ENCODE measurements at places on chromosomes 3 and 15.

GRCh38 chr15:64144565-64145281, 6.8 kb upstream of the SNX22 start:
- H3K36me3 ChIP-seq = peaks cover 43% of the 10 kb centered on the region
- no peak for DNase-seq
- H3K27me3 ChIP-seq = no peaks in the 10 kb centered on the region
- no peak overlapping the region for H3K27ac ChIP-seq

- H3K4me3 ChIP-seq = no peak overlapping the region
- no peaks in the 10 kb centered on the region for H3K4me1 ChIP-seq
- no peak overlapping the region for H3K27ac ChIP-seq
- no peaks in the 10 kb centered on the region for H3K36me3 ChIP-seq
- DNase-seq = no peak
- H3K27me3 ChIP-seq = no peaks in the 10 kb centered on the region
Observed at GRCh38 chr15:35737441-35737840, 191.5 kb upstream of the DPH6 start.

DNA sequence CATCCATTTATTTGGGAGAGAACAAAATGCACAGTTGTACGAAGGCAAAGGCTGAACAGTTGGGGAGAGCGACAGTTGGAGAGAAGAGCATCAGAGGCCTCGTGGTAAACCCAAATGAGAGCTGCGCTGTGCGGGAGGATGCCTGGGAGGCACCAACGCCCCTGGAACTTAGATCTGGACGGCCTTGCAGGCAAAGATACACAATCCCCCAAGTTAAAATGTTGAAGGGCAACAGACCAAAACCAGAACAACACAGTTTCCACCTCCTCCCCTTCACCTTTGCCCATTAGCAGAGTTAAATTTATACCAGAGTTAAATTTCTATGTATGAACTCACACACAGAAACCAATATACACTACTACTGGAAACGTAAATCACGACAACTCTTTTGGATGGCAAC, 339.6 kb downstream of the RORA start:
- DNase-seq = no peak
- H3K27me3 ChIP-seq = no peaks in the 10 kb centered on the region
- no peak overlapping the region for H3K27ac ChIP-seq
- no peaks in the 10 kb centered on the region for H3K36me3 ChIP-seq
- no peak overlapping the region for H3K4me3 ChIP-seq

DNA sequence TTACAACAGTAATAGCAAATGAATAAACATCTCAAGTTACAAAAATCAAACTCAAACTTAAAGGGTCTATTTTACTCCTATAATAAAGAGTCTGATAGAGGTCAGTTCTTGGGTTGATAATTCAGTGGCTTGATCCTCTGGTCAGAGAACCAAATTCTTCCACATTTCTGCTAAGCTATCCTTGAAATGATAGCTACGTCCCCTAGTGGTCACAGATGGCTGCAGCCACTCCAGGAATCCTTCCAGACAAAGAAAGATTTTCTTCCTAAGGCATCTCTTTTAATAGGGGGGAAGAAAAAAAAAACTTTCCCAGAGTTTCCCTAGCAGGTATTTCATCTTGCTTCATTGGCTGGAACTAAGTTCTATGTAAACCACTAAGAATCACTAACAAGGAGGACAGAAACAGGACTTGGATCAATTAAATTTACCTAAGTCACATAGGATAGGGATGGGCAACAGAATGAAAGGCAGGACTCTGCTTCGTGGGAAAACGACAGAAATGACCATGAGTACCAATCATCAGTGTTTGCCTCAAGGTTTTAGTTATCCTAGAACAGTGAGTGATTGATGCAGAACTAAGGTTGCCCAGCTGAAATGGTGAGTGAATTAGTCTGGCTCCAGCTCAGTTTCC, 160.7 kb downstream of the STAC start:
- no peak overlapping the region for H3K4me3 ChIP-seq
- no peaks in the 10 kb centered on the region for H3K4me1 ChIP-seq
- no peak overlapping the region for H3K27ac ChIP-seq

DNA sequence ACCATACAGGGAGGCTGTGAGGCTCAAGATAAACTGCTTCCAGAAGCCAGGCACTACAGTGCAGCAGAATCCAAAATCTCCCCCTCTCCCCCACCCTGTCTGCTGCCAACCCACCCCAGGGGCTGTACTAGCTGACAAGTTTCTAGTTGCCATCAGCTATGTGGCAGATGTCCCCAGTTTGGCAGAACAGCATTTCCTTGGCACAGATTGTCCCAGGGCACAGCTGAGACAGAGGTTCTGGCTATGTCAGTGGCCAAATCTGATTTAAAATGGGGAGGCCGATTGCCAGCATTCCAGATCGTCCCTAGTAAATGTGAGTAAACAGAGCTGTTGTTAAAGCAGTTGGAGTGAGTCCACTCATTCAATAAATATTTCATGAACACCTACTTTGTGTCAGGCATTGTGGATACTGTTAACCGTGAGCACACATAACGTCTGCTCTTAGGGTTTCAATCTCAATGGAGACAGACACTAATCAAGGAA, 28.0 kb upstream of the CCDC174 start:
- H3K36me3 ChIP-seq = no peaks in the 10 kb centered on the region
- H3K27me3 ChIP-seq = peaks cover 15% of the 10 kb centered on the region
- no peak overlapping the region for H3K4me3 ChIP-seq
- DNase-seq = no peak
- H3K27ac ChIP-seq = no peak overlapping the region
- no peaks in the 10 kb centered on the region for H3K4me1 ChIP-seq

GRCh38 chr3:128168836-128169235, 15.6 kb downstream of the EEFSEC start:
- H3K4me1 ChIP-seq = peaks cover 19% of the 10 kb centered on the region
- no peak overlapping the region for H3K4me3 ChIP-seq
- no peaks in the 10 kb centered on the region for H3K36me3 ChIP-seq
- H3K27me3 ChIP-seq = no peaks in the 10 kb centered on the region
- H3K27ac ChIP-seq = no peak overlapping the region
- DNase-seq = peak; percentile 32

- peaks cover 5% of the 10 kb centered on the region for H3K27me3 ChIP-seq
- DNase-seq = no peak
- no peaks in the 10 kb centered on the region for H3K4me1 ChIP-seq
- H3K4me3 ChIP-seq = no peak overlapping the region
- no peak overlapping the region for H3K27ac ChIP-seq
Observed at GRCh38 chr3:124056846-124057245, 64.9 kb upstream of the ROPN1 start.

DNA sequence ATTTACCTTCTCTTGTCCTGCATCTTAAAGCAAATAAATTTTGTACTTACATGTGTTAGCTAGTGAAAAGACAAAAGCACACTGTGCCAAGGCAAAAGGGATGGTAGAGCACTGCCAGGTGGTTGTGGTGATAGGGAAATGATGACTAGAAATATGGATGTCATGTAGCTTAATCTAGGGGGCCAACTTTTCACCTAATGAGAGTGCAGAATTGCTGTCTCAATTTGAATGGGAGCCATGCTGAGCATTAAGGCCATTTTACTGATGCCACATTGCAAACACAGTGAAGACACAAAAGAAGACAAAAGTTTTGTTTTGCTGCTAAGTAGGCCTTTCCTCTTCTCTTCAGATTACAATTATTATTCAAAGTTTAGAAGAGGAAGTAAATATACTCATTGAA, 274.7 kb downstream of the PDCD6IP start:
- H3K4me1 ChIP-seq = no peaks in the 10 kb centered on the region
- H3K27me3 ChIP-seq = no peaks in the 10 kb centered on the region
- H3K4me3 ChIP-seq = no peak overlapping the region
- DNase-seq = peak; percentile 10

DNA sequence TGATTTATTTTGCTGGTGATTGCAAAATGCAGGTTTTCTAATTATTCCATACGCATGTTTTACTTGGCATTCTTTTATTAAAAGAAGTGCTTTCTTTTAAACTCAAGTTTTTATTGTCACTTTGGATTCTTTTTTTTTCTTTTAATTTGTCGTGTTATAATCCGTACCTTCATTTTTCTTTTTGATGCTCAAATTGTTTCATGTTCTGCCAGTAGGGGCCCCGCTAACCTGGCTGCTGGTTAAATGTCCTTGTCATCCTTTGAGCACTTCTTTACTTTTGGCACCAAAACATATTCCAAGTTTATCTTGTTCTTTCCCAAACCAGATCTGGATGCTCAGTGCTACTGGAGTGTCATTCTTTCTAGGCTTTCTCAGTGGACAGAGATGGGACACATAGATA, 31.6 kb downstream of the MED12L start:
- no peaks in the 10 kb centered on the region for H3K27me3 ChIP-seq
- peaks cover 4% of the 10 kb centered on the region for H3K4me1 ChIP-seq
- DNase-seq = no peak

DNA sequence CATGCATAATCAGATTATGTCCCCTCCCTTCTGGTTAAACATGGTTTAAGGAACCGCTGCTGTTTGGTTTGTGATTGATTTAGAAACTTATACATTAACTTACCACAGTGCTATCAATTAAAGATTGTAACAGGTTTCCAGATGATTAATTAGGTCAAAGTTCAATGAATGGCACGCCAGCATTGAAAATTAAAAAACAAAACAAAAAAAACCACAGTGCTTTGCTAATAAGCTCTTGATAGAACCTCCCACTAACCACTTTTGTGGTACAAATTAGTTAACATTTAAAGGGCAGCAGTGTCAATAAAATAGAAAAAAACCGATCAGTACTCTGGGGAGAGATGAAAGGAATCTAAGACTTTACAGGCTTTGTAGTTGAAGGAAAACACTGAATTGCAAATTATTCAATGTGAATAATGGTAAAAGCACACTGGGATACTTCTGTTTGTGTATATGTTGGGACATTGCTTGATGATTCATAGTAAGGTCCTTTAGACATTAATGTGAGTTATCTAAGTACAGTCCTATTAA, 7.6 kb upstream of the C3orf38 start:
- no peaks in the 10 kb centered on the region for H3K4me1 ChIP-seq
- DNase-seq = no peak
- H3K27ac ChIP-seq = no peak overlapping the region
- H3K36me3 ChIP-seq = peaks cover 35% of the 10 kb centered on the region
- H3K4me3 ChIP-seq = no peak overlapping the region
- no peaks in the 10 kb centered on the region for H3K27me3 ChIP-seq

GRCh38 chr3:131549340-131549739, 46.6 kb upstream of the MRPL3 start:
- H3K27ac ChIP-seq = no peak overlapping the region
- no peaks in the 10 kb centered on the region for H3K4me1 ChIP-seq
- no peak overlapping the region for H3K4me3 ChIP-seq
- H3K27me3 ChIP-seq = peaks cover 2% of the 10 kb centered on the region
- H3K36me3 ChIP-seq = no peaks in the 10 kb centered on the region
- peak; percentile 37 for DNase-seq

DNA sequence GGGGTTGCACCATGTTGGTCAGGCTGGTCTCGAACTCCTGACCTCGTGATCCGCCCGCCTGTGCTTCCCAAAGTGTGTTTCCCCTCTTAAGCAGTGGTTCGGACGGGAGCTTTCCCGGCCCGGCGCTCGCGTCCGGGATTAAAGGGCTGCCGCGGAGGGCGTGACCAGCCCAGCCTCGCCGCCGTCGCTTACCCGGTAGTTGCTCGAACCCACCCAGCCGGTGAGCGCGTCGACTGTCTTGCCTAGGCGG, 513 bp downstream of the CLASP2 start:
- peaks cover 13% of the 10 kb centered on the region for H3K4me1 ChIP-seq
- H3K27me3 ChIP-seq = no peaks in the 10 kb centered on the region
- no peaks in the 10 kb centered on the region for H3K36me3 ChIP-seq
- H3K27ac ChIP-seq = peak overlapping the region; percentile 92
- H3K4me3 ChIP-seq = peak overlapping the region; percentile 87

DNA sequence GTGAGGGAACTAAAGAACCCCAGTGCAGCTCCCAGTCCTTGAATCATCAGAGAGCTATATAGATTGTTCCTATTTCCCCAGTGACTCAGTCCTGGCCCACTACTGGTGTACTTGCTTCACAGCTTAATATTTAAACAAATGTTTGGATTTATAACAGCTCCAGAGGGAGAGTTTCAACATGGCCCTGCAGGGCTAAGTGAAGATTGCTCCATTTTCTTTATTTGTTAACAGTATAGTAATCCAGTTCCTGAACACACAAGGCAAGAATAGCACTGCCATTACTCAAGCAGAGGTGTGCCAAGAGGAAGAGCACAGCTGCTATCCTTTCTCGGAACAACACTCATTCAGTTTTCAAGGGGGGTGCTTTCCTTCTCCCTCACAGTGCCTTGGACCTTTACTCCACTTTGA, 6.5 kb downstream of the SQOR start:
- no peak overlapping the region for H3K27ac ChIP-seq
- H3K4me3 ChIP-seq = no peak overlapping the region
- no peaks in the 10 kb centered on the region for H3K36me3 ChIP-seq
- H3K4me1 ChIP-seq = peaks cover 40% of the 10 kb centered on the region

GRCh38 chr15:63948971-63949370, 97.3 kb downstream of the DAPK2 start:
- H3K27ac ChIP-seq = no peak overlapping the region
- H3K4me1 ChIP-seq = peaks cover 32% of the 10 kb centered on the region
- no peaks in the 10 kb centered on the region for H3K36me3 ChIP-seq
- no peak overlapping the region for H3K4me3 ChIP-seq
- H3K27me3 ChIP-seq = no peaks in the 10 kb centered on the region
- DNase-seq = no peak

DNA sequence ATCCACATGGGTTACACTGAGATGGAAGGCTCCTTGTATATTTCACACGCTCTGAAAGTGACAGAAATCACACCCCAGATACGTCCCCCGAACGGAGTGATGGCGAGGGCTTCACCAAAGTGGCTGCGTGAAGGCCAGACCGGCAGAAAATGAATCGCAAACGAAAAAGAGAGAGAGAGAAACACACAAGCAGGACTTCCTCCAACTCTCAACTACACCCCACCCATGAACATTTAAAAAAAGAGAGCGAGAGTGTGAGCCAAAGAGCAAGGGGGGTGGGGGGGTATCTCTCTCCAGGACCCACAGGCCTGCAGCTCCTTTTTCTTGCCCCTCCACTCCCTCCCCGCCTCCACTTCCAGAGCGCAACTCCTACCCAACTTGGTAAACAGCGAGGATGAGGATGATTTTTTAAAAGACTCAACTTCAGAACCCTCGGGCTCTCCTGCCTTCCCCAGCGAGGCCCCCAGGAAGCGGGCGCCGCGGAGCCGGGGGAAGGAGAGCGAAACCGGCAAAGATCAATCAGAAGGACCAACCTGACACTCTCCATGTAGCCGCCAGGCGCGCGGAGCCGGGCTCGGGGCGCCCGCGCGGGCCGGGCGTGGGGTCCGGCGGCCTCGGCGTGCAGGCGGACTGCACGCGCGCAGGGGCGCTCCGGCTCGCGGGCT, 519.1 kb downstream of the FOXP1 start:
- DNase-seq = peak; percentile 84
- no peak overlapping the region for H3K27ac ChIP-seq
- peak overlapping the region; percentile 7 for H3K4me3 ChIP-seq
